ENCODE measurements at places on chromosomes 16 and 17.

DNA sequence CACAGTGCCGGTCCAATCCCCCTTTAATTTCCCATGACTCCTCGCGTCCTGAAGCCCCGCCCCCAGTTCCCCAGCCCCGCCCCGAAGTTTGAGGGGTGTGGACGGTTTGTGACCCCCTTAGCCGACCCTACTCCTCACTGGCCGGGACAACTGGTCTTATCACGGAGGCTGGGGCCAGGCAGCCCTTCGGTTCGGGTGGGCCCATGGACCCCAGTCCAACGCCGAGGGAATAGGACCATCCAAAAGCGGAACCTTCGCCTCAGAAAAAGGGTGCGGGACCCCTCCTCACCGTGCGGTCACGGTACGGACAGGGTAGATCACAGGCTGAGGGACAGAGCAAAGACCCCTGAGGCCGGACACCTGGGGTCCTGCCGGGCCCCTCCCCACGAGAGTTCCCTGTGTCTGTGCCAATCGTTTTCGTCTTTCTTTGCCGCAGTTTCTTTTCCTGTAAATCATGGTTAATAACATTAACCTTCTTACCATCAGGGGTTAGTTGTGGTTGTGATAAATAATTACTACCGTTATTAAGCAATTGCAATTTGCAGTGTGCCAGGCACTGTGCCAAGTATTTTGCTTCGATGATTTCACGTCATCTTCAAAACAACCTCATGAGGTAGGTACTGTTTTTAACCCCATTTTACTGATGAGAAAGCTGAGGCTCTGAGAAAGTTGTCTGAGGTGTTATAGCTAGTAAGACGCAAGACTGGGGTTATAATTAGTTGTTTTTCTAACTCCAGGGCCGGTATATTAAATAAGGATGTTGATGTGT, 543 bp downstream of the TMUB2 start:
- peak; percentile 87 for DNase-seq

GRCh38 chr17:40722241-40722640, 18.7 kb upstream of the KRT24 start:
- no peak for DNase-seq

- DNase-seq, result no peak
These were observed 1.7 kb downstream of the CHRNE start for GRCh38 chr17:4901108-4901647.

DNA sequence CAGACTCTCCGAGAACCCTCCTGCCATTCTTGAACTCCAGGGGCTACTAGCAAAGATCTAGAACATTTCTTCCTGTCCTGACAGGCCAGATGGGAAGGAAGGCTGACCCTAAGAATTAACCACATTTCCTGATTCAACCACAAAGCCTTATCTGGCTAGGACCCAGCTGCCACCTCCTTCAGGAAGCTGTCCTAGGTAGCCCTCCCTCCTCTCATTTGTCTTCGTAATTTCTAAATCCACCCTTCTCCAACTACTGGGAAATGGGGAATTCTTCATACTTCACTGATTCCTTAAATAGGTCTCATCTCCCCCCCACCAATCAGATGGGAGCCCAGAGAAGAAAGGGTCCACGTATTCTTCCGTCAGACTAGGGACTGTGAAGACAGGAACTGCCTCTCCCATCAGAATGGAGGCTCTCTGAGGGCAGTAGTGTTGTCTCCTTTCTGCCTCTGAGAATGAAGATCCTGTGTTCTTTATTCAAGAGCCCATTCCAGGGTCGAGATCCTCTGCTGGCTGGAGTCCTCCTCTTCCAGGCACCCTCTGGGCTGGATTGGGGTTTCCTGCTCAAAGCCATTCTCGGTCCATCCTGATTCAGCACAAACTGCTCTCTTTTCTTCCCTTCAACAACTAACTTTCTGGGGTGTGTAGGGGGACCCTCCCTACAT, 2.1 kb downstream of the SAMD14 start:
- no peak for DNase-seq

DNA sequence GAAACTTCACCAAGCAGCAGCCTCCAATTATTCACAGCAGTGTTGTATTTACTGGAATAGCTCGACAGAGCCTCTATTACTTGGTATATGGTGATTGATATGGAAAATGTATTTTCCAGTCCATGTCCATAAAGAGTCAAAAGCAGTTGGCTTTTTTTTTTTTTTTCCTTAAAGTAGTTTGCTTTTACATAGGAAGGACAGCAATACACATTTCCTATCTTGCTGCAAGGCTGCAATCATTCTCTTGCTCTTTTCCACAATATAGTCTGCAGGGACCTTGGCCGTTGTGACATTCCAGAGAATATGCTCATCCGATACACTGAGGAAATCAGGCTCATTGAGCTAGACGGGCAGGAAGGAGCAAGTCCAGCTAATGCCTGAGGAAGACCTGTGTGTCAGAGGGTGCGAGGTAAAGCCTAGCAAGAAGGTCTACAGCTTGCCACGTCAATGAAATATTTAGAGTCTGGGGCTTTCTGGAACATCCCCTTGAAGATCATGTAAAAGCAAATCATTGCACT, 131.1 kb downstream of the ENGASE start:
- no peak for DNase-seq

DNA sequence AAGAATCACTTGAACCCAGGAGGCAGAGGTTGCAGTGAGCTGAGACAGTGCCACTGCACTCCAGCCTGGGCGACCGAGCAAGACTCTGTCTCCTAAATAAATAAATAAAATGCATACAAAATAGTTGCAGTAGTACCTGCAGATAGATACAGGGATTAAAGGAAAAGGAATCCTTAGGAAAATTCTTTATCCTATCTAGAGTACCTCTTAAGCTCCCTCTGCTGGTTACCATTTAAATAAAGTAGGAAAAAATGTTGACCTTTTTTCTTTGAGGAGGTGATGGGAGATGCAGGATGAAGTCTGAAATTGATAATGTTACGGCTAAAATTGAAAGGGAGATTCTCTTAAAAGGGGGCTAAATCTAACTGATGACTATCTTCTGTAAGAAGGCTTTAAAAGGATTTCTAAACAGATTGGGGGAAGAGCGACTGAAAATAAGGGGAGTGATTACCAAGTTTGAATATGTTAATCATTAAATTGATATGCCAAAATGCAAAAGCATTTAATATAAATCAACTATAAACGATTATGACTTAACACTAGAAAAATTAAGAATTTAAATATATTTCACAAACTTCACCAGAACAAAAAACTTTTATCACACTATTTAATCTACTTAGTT, 29.4 kb downstream of the C16orf87 start:
- DNase-seq, result no peak

- no peak for DNase-seq
These were observed 60.6 kb downstream of the RPH3AL start for GRCh38 chr17:292016-292415.

DNA sequence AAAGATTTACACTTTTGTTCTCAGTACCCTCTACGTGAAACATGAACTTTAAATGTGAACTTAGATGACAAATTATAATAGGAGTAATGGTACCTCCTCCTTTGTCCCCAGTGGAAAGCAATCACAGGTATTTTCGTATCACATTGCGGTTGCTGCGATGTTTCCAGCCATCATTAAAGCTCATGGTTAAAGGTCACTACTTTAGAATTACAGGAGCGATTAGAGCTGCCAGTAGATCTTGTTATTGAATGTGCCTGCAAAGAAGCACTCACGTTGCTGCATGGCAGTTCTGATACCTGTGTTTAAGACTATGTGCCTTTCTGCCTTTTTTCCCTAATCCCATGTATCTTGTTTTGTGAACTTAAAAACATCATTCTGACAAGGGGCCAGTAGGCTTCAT, 301.0 kb downstream of the CPPED1 start:
- no peak for DNase-seq

DNA sequence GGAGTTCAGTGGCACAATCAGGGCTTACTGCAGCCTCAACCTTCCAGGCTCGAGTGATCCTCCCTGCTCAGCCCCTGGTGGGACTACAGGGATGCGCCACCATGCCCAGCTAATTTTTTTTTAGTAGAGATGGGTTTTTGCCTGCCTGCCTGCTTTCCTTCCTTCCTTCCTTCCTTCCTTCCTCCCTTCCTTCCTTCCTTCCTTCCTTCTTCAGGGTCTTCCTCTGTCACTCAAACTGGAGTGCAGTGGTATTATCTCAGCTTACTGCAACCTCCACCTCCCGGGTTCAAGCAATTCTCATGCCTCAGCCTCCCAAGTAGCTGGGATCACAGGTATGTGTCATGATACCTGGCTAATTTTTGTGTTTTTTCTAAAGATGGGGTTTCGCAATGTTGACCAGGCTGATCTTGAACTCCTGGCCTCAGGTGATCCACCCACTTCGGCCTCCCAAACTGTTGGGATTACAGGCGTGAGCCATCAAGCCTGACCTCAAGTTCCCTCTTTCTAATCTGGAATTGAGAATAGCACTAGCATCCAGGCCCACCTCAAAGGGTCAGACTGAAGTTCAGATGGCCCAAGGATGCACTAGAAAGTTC, 45.3 kb downstream of the PRAC1 start:
- DNase-seq, result no peak

DNA sequence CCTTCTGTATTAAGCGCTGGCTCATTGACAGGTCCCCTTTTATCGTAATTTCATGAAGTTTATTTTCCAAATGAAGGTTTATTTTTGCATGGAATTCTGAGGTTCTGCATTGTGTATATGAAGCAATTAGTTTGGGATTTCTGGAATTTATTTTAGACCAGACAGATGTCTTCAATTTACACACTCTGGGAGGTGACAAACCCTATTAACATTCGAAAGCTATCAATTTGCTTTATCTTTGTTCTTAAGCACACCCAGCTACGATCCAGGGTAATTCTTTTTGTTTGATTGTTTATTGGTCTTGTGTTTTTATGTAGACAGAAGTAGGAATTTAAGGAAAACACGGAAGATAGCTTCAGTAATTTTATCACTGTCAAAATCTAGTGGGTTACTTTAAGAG, 264.6 kb downstream of the HS3ST3A1 start:
- DNase-seq, result no peak

DNA sequence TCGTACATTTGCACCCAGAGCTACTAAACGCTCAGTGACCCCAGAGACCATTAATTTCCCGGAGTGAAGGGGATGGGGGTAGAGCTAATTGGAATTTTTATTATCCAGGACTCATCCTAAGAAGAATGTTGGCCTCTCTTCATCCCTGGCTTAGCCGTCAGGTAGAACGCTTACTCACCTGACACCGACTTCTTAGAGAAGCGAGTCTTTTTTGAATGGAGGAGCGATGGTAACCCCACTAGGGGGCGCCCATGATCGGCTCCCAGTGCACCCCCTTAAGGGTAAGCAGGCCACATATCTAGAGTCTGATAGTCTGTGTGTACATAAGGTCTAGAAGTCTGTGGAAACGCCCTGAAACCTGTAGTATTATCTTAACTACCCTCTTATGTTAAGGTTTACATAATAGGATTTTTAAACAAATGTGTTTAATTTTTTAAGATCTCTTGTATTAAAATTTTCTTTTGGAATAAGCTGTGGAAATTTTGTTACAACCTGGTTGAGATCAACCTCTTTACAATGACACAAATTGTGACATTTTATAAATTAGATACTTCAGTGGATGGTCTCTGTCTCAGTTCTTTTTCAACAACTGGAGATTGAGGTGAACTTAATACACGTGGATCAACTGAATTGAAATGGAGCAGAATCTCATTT, 229.8 kb downstream of the CPPED1 start:
- DNase-seq, result peak; percentile 2

GRCh38 chr17:81398832-81399411, 3.7 kb downstream of the BAHCC1 start:
- no peak for DNase-seq

DNA sequence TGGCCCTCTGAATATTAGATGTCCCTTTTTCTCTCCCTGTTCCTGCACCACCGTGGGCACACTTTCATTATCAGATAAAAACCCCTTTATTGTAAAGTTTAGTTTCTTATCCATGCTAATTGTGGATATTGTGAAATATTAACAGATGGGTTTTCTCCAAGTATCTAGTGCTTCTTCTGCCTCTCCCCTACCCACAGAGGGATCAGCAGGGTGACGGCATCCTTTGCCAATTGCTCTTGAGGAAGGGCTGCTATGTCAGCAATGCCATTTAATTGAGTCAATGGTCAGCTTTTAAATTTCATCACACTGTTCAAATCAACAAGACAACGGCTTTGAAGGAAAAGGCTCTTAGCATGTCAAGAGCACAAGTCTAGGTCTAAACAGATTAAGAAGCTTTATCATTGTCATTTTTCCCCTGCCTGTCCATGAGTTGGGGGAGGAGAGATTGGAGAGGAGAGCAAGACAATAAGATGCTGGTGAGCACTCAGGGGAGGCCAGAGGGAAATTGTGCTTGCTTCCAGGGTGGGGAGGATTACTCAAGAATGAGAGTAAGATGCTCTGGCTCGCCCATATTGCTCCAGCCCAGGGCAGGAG, 443.0 kb upstream of the CCL2 start:
- no peak for DNase-seq

DNA sequence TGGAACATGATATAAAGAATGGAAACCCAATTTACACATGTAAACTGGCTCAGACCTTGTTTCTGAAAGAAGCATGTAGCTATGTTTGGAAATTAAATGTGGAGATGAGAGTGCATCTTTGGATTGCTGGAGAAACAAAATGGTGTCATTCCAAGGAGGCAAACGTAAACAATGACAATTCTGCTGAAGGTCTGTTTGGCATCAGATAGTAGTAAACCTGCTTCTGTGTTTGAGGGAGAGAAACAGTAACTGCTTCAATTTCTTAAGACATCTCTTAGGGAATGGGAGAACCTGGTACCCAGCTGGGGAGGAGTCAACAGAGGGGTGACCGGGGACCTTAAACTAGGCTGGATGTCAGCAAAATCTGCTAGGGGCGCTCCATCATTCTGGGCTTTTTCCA, 23.5 kb downstream of the GPRC5B start:
- no peak for DNase-seq

DNA sequence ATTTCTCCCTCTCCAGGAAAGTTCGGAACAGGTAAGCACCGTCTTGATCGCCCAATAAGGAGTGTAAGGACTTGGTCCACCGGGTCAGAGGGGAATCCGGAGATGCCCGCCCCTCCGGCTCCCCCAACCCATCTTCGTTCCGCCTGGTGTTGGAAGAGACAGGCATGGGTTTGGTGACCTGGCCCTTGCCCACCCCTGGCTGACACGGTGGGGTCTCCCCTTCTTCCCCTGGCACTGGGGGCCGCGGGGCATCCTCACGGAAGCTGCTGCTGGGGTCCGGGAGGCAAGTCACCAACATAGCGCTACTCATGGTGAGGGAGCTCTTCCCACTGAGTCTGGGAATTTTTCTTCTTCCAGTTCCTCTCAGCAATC, 3.2 kb downstream of the AXIN2 start:
- no peak for DNase-seq

DNA sequence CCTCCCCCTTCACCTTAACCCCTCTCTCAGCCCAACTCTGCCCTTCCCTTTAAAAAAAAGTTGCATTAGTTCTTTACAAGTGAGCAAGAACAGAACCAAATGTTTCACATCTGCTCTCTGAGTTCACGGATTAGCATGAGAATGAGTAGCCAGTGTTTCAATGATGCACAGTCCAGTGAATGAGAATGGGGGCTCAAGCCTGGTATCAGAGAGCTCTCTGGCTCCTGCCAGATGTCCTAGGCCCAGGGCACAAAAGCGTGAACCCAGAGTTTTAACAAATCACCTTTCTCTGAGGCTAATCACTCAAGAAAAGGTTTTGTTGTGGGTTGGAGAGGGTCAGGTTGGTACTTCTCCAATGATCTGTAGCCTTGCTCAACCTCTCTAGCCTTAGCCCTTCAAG, 41.5 kb upstream of the HS3ST3A1 start:
- DNase-seq, result no peak

Measured in anterior cingulate cortex (tissue), 58 donors.